Esophagus mucosa (tissue), 1 donor: ENCODE measurements at places on chromosomes 6 and 20.

DNA sequence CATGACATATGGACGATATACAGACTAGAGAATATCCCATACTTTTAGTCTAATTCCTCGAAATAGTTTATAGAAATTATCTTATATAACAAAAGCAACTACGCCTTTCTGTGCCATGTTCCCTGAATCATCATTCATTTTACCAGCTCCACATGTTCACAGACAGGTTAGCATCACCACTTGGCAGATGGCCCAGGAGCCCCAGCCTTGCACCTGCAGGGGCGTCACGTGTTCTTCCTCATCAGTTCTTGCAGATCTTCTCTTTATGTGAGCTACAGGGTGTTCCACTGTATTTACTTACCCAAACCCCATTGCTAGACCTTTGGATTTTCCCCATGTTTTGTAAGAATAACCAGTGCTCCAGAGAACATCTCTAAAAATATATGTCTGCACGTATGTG is 12.6 kb upstream of the BNIP5 start:
- peak; percentile 56 for ATAC-seq

- no peak for ATAC-seq
Observed at GRCh38 chr6:105200133-105200730, 20.4 kb upstream of the POPDC3 start.

- ATAC-seq = no peak
Observed at GRCh38 chr6:125793280-125793679, 2.5 kb downstream of the NCOA7 start.

GRCh38 chr20:48603116-48603818 is 224.5 kb downstream of the PREX1 start:
- no peak for ATAC-seq

GRCh38 chr20:25116739-25117458 is 35.0 kb upstream of the VSX1 start:
- ATAC-seq = no peak

- ATAC-seq = no peak
Observed at GRCh38 chr6:170085475-170086401, 205.1 kb downstream of the DLL1 start.

GRCh38 chr6:108658174-108658573 is 97.5 kb downstream of the FOXO3 start:
- ATAC-seq = peak; percentile 53

GRCh38 chr20:23856736-23857135 is 22.8 kb downstream of the CST5 start:
- ATAC-seq = no peak
